ENCODE measurements at places on chromosomes 6 and 20.

DNA sequence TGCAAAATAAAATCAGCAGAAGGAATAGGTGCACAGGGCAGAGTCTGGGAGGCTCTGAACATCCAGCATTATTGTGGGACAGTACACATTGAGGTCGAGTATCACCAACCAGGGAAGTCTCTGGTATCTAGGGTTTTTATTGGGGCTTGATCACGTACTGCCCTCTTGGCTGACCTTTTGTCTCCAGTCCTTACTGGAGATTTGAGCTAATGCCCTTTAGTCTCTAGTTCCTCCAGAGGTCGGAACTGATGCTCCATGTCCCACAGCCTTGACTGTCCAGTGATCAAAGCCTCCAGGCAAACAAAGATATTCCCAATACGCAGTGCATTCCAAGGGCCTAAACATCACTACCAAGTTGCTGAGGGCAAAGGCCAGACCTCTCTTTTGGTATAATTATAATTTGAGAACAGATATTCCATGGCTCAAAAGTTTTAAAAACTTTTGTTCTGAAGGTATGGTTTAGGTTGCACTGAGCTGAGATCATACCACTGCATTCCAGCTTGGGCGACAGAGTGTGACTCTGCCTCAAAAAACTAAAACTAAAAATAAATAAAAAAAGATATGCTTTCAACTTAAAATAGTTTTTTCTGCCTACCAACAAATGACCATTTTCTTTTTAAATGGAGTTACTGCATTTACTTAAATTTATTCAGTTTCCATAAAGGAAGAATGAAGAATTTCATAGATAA is 56.9 kb upstream of the DYNLRB1 start:
- no peak for DNase-seq

GRCh38 chr20:15642109-15642508 is 931.1 kb downstream of the KIF16B start:
- DNase-seq = no peak

- DNase-seq = peak; percentile 2
These were observed 17.0 kb downstream of the CRISP1 start for GRCh38 chr6:49849213-49849907.

DNA sequence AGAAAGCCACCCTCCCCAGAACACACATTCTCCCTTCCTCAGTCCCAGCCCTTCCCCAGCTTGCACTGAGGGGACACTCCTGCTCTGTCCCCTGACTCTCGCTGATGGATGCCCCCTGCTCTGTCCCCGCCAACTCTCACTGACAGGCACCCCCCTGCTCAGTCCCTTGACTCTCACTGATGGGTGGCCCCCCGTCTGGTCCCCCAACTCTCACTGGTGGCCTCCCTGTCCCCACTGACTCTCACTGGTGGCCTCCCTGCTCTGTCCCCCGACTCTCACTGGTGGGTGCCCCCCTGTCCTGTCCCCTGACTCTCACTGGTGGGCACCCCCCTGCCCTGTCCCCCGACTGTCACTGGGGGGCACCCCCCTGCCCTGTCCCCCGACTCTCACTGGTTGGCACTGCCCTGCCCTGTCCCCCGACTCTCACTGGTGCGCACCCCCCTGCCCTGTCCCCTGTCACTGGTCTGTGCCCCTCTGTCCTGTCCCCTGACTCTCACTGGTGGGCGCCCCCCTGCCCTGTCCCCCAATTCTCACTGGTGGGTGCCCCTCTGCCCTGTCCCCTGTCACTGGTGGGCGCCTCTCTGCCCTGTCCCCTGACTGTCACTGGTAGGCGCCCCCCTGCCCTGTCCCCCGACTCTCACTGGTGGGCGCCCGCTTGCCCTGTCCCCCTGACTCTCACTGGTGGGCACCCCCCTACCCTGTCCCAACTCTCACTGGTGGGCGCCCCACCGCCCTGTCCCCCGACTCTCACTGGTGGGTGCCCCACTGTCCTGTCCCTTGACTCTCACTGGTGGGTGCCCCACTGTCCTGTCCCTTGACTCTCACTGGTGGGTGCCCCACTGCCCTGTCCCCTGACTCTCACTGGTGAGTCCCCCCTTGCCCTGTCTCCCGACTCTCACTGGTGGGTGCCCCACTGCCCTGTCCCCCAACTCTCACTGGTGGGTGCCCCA is 60.9 kb downstream of the GINS1 start:
- no peak for DNase-seq

DNA sequence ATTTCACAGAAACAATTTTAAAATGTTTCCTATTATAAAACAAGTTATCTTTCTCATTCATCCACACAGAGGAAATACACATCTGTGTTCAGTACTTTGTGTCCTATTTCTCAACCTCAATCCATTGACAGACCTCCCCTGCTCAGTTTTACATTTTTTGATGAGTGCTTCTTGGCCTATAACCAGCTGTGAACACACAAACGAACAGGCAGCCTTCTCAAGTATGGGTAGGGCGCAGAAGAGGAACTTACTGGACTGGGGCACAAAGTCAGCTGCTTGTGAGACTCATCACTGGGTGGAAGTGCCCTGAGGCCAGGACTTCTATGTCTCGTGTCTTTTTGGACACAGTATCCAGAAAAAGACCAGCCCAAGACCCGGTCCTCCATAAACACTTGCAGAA is 2.8 kb downstream of the RPS6KA2 start:
- DNase-seq = no peak

- DNase-seq = no peak
These were observed 165.4 kb downstream of the GRM4 start for GRCh38 chr6:33980176-33981175.

DNA sequence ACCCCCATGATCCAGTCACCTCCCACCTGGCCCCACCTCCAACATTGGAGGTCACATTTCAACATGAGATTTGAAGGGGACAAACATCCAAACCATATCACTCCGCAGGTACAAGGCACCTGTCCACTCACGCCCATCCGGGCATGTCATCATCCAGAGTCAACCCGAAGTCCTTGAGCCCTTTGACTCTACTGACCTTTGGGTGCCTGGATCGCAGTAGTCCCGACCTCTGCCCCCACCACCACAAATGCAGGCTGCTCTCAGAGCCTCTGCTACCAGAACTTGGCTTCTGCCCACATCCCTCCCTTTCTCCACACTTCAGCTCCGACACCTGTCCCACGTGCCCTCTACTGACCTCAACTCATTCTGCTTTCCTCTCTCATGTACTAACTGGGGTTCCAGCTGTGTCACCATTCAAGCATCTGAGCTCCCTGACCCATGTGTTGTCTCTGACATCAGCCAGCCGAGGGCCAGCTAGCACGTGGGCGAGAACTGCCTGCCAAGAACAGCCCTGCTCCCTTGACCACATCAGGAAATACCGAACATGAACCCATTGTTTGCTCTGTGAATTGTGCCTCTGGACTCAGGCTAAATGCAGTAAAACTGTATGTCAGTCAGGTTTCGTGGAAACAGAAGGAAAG is 498.3 kb upstream of the SULF2 start:
- DNase-seq = no peak

DNA sequence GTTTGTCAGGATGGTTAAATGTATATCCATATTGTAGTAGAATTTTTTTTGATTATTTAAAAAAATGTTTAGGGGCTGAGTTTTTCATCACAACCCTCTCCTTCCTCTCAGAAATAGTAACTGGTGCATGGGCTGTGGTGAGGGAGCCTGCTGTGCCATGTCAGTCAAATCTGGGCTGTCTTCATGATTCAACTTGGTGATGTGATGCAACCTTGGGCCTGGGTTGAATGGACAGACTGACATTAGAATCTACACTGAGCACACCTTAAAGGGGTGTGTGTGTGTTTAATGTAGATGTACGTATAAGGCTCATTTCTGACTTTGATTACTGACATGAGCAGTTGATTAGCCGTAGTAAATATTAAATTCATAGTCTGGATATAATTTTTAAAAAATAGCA is 3.7 kb downstream of the TJAP1 start:
- DNase-seq = no peak

DNA sequence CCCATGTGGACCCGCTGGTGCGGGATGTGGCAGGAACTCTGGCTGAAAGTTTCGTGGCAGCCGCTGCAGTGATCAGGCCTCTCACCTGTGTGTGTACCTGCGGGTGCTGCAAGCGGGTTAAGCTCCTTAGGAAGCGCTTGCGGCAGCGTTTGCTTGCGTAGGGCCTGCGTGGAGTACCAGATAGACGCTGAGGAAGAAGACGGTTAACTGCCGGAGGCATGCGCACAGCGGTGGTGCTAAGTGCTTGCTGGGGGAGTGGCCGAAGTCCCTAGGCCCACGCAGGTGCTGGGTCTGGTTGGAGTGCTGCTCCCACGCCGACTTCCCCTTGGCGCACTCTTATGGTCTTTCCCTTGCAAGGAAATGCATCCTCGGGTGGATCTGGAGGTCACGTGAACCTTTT is 23.0 kb downstream of the ZSCAN31 start:
- no peak for DNase-seq

DNA sequence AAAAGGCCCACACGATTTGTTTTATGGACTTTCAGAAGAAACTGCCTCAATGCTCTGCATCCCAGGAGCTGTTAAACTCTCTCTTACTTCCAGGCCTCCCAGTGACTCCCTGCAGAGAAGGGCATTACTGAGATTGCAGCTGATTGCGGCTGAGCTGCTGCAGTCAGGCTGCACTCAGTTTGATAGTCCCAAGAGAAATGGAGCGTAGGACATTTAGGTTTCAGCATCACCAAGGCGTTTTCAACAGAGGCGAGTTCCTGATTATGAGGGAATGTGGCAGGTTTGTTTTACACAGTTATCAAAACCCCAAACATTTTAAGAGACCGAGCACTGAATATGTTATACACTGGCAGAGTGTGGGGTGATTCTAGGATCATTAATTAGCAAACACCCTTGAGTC is 145.6 kb downstream of the TBX18 start:
- DNase-seq = peak; percentile 30

GRCh38 chr6:6409397-6410030 is 89.1 kb upstream of the F13A1 start:
- DNase-seq = no peak

GRCh38 chr6:54813892-54814291 is 32.7 kb upstream of the FAM83B start:
- no peak for DNase-seq

DNA sequence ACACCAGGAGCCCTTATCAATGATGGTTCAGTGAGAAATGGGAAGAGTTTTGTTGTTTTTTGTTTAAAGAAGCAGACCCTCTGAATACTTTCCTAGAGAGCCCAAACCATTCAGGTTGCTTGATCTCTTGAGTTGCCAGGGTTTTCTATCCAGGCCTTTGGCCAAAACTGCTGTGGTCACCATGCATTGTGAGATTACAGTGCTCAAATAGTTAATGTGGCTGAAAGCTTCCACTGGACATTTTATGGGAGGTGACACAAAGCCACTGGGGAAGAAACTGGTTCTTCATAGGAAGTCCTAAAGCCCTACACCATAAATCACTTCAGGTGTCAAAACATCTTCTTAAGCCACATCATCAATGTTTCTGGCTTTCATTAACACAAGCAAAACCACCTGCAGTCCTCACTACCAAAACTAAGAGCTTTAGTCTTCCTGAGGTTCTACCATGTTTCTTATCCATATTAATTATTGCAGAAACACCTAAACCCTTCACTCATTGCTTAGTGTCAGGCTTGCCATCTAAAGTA is 101.6 kb downstream of the IBTK start:
- DNase-seq = no peak

DNA sequence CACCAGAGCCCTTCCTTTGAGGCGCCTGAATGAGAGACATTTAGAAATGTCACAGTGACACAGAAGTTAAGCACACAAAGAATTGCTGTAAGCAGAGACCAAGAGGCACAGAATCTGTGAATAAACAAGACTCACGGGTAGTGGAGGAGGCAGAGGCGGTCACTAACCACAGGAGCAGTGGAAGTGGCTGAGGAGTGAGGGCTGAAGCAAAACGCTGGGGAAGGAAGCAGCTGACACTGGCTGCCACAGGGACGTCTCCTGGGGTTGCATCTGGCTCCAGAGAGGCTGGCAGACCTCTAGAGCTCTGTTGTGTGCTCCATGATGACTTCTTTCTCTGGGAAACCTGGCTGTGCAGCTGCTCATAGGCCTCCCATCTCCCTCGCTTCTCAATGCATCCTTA is 65.0 kb upstream of the SLC2A12 start:
- DNase-seq = no peak

GRCh38 chr6:2127484-2127911 is 117.9 kb downstream of the GMDS start:
- no peak for DNase-seq

DNA sequence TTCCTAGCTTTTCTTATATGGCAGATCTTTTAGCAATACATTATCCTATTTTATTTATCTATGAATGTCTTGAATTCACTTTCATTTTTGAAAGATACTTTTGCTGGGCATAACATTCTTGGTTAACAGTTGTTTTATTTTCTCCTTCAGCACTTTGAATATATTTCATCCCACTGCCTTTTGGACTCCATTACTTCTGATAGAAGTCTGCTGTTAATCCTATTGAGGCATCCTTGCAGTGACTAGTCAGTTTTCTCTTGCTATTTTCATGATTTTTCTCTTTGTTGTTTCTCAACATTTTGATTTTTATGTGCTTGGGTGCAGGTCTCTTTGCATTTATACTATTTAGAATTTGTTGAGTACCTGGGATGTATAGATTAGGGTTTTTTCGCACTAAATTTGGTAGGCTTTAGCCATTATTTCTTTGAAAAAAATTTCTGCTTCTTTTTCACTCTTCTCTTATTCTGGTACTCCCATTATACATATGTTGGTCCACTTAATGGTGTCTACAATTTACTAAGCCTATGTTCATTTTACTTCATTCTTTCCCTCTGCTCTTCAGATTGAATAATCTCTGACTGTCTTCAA is 53.2 kb downstream of the PHACTR3 start:
- DNase-seq = no peak

DNA sequence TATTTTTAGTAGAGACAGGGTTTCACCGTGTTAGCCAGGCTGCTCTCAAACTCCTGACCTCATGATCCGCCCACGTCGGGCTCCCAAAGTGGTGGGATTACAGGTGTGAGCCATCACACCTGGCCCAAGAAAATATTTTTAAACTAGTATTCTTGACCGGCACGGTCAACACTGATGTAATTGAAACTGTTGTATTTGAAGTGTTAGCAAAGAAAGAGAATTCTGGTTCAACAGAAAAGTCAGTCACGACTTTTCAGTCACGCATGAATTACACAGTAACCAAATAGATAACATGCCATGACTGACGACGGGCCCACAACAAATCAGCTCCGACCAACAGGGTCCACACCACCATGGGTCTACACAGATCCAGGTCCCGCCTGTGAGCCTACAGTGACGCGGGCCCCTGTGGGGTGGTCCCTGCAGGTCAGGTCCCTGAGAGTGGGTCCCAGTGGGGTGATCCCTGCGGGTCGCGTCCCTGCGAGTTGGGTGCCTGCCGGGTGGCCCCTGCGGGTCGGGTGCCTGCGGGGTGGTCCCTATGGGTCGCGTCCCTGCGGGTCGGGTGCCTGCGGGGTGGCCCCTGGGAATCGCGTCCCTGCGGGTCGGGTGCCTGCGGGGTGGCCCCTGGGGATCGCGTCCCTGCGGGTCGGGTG is 1.0 kb downstream of the GMEB2 start:
- DNase-seq = no peak

Measured in NT2/D1 (cell line).